Glomerular endothelial cell (primary cell): ENCODE measurements at places on chromosomes 2 and 18. TPM values are rescaled to one million over a fixed set of nuclear protein-coding genes. Genes with fewer than 3 reads are reported as not detected.

DNA sequence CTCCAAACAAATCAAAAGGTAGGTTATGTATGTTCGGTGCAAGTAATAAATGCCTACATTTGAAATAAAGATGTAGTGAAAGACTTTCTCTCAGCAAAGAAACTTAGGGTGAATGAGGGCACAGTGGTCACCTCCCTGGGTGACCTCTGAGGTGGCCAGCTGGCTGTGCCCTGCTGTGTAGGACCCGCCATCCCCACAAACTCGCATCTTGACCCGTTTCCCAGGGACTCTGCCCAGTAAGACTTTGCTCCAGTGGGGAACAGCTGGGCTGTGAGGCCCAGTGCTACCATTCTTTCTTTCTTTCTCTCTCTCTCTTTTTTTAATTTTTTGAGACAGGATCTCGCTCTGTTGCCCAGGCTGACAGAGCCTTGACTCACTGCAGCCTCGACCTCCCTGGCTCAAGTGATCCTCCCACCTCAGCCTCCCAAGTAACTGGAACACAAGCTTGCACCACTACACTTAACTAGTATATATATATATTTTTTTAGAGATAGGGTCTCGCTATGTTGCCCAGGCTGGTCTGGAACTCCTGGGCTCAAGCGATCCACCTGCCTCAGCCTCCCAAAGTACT, 8.2 kb upstream of the GAREM2 start:
- no peak for DNase-seq

DNA sequence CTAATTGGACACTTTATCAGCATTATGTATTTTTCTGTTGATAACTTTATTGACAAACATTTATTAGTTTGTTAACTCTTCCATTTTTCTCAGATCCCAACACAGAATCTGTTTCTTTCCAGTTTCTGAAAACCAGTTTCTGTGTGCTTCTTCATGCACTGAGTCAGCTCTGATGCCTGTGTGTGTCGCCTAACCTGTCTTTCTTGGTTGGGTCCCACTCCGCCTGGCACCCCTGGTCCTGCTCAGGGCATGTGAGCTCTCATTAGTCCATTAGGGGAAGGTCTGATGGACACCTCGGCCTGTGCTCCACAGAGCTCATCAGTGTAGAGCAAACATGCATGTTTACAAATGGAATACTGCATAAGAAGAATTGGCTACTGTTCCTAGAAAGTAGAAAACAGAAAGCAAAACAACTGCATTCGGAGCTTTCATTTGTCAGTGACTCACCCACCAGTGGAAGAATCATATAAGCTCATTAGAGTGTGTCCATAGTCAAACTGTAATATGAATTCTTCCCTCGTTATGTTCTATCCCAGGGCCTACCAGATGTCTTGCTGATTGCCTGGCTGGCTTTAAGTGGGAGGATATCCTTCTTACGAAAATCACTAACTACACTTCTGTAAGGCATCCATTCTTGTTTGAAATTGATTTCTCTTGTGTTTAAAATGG, 137.7 kb downstream of the SNTG2 start:
- no peak for DNase-seq

DNA sequence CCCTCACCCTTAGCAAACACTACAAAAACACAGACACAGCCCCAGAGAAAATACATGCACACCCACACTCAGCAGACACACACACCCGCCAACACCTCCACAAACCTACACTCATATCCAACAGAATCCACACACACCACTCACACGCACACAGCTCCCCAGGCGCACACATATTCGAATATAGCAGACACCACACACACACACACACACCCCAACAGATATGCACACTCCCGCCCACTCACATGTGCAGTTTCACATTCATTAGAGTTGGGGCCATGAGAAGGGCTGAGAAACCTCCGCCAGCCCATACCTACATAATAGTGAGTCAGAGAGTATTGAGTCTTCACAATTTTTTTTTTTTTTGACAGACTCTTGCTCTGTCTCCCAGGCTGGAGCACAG, 29.4 kb upstream of the NOTO start:
- no peak for DNase-seq

The GRP gene
- total RNA-seq, result not detected in 2 replicates

The SLC4A5 gene
- total RNA-seq, result 0.10 and 0.18 TPM in 2 replicates

The TNFAIP6 gene
- 0.82 TPM in 1 of 2 replicates, not detected in the other for total RNA-seq

DNA sequence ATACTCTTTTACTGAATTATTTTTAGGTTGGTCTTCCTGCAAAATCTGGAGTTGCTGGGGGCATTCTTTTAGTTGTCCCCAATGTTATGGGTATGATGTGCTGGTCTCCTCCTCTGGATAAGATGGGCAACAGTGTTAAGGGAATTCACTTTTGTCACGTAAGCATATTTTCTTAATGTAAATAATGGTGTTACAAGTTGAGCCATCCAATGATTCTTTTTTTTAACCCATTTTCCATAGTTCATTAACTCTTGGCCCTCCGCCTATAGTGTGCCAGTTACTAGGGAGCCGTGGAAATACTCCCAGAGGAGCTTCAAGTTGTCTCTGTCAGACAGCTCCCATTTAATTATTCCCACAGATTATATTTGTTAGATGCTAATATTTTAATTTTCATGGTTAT, 49.8 kb downstream of the GLS start:
- no peak for DNase-seq

DNA sequence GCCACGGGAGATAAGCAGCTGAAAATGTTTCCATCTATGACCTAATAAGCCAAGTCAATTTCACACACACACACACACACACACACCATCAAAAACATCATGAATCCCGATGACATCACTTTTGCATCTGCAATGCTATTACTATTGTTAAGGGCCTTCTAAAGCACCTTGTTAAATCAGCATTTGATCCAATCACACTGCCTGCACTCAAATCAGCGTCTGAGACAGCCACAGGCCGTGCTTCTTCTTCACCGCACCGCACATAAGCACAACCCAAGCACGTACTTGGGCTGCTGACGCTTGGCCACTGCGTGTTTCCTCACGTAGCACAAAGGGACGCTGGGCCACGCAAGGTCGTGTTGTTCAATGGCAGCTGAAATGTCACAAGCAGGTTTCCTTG, 15.8 kb upstream of the MTCL1 start:
- no peak for DNase-seq

- no peak for DNase-seq
These were observed 1.0 kb upstream of the HDAC4 start for GRCh38 chr2:239401881-239402233.

The FAM161A gene
- total RNA-seq, result 0.78 and 1.9 TPM in 2 replicates

The PKP4 gene
- 24.8 and 48.0 TPM in 2 replicates for total RNA-seq

The TRIM43B gene
- total RNA-seq, result 0.39 TPM in 1 of 2 replicates, not detected in the other

- no peak for DNase-seq
These were observed 86.6 kb downstream of the MYT1L start for GRCh38 chr2:2244508-2244907.

DNA sequence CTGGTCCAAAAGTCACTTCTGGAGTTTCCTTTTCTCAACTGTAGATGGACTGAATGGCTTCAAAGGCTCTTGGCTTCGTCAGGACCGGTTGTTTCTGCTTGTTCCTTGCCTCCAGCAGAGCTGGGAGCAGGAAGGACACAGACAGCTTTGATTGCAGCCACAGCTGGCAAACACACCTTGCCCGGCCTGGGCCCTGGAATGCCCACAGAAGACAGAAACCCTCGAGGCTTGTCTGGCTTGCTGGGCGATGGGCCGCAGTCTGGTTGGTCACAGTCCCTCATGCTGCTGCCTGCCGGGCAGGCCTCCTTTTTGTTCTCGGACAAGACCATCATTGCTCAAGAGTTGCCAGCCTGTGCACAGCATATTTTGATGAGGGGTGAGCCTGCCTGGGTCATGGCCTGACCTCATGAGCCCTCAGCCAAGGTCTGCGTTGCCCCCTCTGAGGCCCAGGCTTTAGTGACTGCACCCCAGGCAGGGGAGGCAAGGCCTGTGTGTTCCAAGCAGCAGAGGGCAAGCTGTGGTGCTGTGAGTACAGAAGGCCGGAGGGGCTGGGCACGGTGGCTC, 37.8 kb downstream of the ATP6V1C2 start:
- no peak for DNase-seq

DNA sequence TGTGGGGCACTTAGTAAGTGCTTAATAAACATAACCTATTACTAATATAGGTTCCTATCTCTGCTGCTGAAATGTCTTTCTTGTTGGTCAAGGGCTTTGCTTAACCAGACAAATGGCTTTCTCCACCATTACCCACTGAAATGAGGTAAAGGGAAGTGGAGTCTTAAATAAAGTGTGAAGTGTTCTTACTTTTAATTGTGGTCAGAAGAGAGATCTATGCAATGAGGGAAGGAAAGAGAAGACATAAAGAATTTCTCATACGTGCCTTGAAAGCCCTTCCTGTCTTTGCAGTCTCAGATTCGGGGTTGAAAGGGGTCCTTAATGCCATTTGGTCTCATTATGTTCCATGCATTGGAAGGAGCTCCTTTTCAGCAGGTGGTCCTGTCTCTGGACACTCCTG, 6.9 kb upstream of the CXCR4 start:
- no peak for DNase-seq

DNA sequence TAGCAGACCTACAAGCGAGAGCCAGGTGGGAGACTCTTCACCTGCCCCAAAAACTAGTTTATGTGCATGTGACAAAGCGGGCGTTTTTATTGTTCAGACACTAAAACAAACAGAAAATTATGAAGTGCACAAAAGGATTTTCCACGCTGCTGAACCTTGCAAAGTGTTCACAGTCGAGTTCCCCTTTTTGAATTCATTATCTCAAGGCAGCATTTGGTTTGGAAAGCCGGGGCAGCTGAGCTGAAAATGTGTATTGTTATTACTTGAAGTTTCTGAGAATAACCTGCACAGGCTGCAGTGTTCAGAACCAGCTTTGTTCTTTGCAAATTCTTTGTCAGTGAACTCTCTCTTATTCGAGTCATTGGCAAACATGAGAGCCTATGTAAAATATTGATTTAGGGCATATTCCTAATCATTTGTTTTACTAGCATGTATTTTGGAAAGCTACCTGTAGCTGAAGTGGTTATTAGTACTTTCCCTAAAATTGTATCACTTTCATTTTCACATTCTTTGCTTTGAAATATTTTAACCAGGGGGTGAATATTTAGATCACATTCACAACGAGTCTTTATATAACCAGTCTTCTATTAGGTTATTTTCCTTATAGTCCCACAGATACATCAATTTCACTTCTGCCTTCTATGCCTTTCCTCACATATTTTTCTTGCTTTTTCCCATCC, 59.5 kb downstream of the LRRTM1 start:
- no peak for DNase-seq

GRCh38 chr18:75121266-75121665, 87.7 kb downstream of the PTGR3 start:
- DNase-seq, result no peak
